ENCODE measurements at places on chromosomes 6 and 20.

DNA sequence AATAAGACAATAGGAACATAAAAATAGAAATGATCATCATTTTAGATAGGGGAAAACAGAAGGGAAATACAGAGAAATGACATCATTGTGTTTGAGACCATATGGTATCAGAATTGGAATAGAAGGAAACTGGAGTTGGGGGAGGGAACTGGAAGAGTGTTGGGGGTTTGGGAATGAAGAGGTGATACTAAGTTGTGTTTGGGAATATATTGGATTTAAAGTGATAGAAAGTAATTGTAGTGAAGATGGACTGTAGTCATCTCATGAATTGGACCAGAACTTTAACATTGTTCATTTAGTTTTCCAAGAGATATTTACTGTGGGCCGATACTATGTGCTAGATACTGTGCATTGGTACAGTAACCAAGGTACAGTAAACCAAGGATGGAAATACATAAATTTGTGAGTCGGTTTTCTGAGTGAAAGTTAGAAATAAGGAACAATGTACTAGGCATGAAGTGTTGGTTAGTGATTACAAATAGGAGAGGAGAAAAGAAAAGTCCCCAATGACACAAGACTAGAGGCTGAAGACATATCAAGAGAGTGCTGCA, 32.3 kb downstream of the KCNQ5 start:
- DNase-seq, result no peak

GRCh38 chr6:125013938-125014660, 51.9 kb downstream of the RNF217 start:
- no peak for DNase-seq

- no peak for DNase-seq
Measured at GRCh38 chr6:22748681-22749080, 179.3 kb downstream of the HDGFL1 start.

GRCh38 chr6:148525453-148525852, 182.8 kb downstream of the SASH1 start:
- DNase-seq, result no peak

GRCh38 chr20:41452226-41452625, 85.6 kb upstream of the EMILIN3 start:
- DNase-seq, result no peak

- no peak for DNase-seq
Measured at GRCh38 chr20:36773107-36773596, 411 bp downstream of the DSN1 start.

GRCh38 chr6:13098793-13099570, 229.4 kb downstream of the TBC1D7 start:
- no peak for DNase-seq

All from neural crest cell (in vitro differentiated cells).